Bronchus fibroblast of lung (primary cell): ENCODE measurements at places on chromosomes 2 and 18. TPM values are rescaled to one million over a fixed set of nuclear protein-coding genes. Genes with fewer than 3 reads are reported as not detected.

The RAB31 gene
- total RNA-seq = 9.7 and 9.9 TPM in 2 replicates

The SLC23A3 gene
- 0.45 and 0.50 TPM in 2 replicates for total RNA-seq

The GKN2 gene
- not detected in 2 replicates for total RNA-seq

The ASAP2 gene
- total RNA-seq = 13.4 and 17.8 TPM in 2 replicates

The MRO gene
- total RNA-seq = 0.30 TPM in 1 of 2 replicates, not detected in the other

The EFEMP1 gene
- 216 and 229 TPM in 2 replicates for total RNA-seq

The ASXL3 gene
- total RNA-seq = 0.34 and 0.45 TPM in 2 replicates

The SERPINB3 gene
- not detected in 2 replicates for total RNA-seq

The CXCR1 gene
- total RNA-seq = not detected in 2 replicates

The ACTG2 gene
- total RNA-seq = 16.5 and 24.8 TPM in 2 replicates

The SLC19A3 gene
- total RNA-seq = 0.17 and 0.59 TPM in 2 replicates
